NCI-H446 treated with DMSO at 0.1 percent for 48 hours (cell line): ENCODE measurements at places on chromosomes 4 and X.

- no peak for DNase-seq
Observed at GRCh38 chr4:83340692-83341343, 6.2 kb upstream of the HPSE start.

GRCh38 chrX:152601848-152602616 lies 35.7 kb upstream of the GABRQ start:
- no peak for DNase-seq

GRCh38 chr4:6395466-6396228 lies 76.8 kb downstream of the PPP2R2C start:
- no peak for DNase-seq

DNA sequence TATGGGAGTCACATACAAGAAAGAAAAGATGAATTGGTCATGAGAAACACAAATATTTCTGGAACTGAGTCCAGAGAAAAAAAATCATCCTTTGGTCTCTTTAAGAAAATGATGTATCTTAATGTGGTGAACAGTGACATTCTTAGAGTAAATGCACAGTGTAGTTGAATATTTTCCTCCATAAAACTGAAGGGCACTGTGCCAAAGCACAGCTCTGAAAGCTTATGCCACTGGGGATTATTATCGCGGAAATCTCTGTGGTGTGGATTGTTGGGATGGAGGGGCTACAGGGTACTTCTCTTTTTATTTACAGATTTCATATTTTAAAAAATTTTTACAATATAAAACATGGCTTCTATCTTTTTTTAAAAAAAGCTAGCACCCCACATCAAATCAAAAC lies 908.1 kb downstream of the CCSER1 start:
- no peak for DNase-seq

GRCh38 chr4:160498211-160498610 lies 1395.3 kb downstream of the RAPGEF2 start:
- DNase-seq = no peak

DNA sequence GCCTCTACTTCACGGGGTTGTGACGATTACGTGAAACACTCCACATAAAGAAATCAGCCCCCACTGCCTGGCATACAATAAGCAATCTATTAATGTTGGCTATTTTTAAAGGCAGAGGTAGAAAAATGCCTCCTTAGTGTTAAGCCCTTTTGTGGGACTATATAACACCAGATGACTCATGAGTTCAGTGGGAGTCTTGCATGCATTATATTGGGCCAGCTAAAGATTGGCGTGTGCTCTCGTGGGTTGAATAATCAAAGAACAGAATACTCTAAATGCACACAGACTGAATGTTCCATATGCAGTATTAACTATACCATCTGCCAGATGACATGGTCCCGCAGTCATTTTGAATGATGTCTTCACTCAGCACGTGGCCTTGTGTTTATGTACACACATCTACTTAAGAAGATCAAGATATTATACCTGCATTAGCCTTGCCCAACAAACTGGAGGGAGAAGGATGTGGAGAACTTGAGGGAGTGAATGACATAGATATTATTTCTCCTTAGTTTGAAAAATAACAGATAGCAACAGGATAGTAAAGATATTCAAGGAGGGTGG lies 85.0 kb upstream of the MYOZ2 start:
- no peak for DNase-seq

- no peak for DNase-seq
Observed at GRCh38 chrX:96453139-96453538, 231.5 kb upstream of the DIAPH2 start.

- no peak for DNase-seq
Observed at GRCh38 chrX:258291-259040, 22.7 kb upstream of the PLCXD1 start.

DNA sequence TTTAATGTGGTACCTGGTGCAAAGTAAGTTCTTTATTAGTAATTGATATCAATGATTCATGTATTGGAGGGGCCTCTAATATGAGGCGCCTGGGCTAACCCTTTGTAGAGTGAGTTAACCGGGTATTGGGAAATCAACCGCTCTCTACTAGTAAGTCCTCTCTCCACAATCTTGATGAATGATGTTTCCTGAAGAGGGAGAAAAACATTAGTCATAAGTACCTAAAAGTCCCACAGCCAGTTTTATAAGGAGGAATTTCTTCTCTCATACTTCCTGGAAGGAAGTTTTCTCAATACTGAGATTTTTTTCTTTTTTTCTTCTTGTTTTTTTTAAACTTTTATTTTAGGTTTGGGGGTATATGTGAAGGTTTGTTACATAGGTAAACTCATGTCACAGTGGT lies 62.3 kb downstream of the AGTR2 start:
- DNase-seq = no peak

GRCh38 chr4:52016981-52017380 lies 3.2 kb downstream of the LRRC66 start:
- DNase-seq = no peak
